ENCODE measurements at places on chromosomes 12 and 14.

GRCh38 chr14:27836386-27836785 is 930.2 kb upstream of the FOXG1 start:
- DNase-seq, result no peak

GRCh38 chr12:85274315-85274651 is 5.7 kb upstream of the ALX1 start:
- DNase-seq, result no peak

- no peak for DNase-seq
Measured at GRCh38 chr14:68199554-68200151, 380.1 kb downstream of the RAD51B start.

DNA sequence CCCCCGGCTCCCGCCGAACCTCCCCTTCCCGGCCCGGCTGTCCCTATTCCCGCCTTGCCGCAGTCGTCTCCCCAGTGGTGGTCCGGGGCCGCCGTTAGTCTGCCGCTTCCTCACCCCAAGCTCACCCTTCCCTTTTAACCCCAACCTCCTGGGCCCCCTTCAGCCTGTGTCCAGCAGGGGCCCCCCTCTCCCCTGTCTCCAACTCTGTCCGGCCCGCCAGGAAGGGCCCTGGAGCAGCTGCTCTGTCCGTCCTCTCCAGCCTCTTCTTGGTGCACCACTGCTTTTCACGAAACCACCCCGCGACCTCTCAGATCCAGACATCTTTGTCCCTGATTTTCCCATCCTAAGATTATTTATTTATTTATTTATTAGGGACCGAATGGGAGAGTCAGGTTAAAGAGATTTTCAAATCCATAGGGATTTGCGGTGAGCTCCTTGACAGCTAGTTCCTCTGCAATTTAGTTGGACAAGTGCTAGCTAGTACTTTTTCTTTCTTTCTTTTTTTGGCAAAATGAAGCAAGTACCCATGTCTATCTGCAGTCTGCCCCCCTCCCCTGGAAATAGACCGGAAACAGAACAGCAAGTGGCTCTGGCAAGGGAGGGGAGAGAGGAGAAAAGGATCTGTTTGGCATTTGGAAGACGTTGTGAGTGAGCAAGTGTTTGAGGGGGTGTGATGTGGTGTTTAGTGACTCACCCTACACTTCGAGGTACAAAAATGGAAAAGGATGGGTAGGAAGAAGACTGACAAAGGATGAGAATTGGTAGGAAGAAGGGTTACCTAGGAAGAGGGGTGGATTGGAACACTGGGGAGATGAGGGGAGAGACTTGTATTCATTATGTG is 632 bp downstream of the UBR7 start:
- no peak for DNase-seq

- no peak for DNase-seq
Measured at GRCh38 chr14:45970621-45971020, 681.0 kb downstream of the RPL10L start.

- DNase-seq, result no peak
Measured at GRCh38 chr12:130357729-130358330, 20.1 kb downstream of the PIWIL1 start.

- DNase-seq, result no peak
Measured at GRCh38 chr14:101600891-101601605, 39.8 kb downstream of the DIO3 start.

DNA sequence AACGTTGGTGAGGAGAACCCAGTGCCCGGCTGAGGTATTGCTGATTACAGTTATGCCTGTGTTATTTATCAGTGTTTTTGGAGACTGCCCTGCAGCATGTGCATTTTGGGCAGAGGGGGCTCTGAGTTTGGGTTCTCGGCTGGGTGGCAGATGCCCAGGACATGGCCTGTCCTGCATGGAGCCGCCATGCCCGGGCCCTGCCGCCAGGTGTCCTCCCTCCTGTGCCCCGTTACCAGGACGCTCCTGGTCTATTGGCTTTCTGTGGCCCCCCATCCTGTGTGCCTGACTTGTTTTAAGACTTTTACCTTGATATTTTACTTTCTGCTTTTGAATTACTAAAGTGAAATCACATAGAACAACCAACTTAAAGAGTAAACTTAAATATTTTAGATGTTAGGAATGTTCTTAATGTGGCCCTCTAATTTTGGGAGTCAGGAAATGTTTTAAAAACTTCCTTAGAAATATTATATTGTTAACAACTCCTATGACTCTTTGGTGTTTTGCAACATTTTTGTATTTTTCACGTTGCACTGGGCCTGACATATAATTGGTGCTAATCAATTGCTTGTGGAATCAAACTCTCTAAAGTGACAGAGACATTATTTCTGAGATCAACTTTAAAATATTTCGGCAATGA is 51.8 kb downstream of the PRIMA1 start:
- no peak for DNase-seq

- DNase-seq, result peak; percentile 23
Measured at GRCh38 chr12:67649570-67650387, 1.2 kb downstream of the DYRK2 start.

- DNase-seq, result peak; percentile 92
Measured at GRCh38 chr12:7970475-7971252, 34.7 kb upstream of the SLC2A3 start.

DNA sequence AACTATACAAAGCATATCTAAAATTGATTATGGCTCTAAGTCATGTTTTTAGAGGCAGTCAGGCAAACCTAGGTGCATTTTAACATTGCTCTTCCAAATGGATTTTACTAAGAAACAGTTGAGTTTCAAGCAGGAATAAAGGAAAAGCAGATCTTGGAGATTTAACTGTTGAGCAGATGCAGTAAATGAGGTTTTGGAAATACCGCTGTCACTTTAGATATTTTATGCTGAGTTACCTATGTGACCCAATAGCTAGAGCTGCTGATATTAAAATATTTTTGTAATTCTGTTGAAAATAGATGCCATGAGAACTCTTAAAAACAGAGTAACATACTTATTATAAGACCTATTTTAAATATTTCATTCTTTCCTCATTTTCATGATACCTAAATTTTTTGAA is 181.4 kb downstream of the SYT1 start:
- DNase-seq, result no peak

DNA sequence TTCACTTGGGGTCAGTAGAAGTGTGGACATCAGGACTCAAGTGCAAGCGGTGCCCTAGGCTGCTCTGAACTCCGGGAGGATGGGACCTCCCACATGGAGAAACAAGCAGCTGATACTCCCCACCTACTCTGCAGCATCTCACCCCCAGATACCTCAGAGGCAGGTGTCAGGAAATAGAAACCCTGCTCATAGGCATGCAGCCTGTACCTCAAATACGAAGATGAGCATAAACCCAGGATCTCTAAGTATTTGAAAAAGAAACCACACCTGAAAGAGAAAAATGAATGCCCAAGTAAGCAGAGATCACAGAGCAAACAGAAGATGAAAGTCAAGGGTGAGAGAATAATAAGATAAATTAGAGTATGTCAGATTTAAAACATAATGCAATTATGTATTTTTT is 75.6 kb upstream of the WSCD2 start:
- DNase-seq, result no peak

DNA sequence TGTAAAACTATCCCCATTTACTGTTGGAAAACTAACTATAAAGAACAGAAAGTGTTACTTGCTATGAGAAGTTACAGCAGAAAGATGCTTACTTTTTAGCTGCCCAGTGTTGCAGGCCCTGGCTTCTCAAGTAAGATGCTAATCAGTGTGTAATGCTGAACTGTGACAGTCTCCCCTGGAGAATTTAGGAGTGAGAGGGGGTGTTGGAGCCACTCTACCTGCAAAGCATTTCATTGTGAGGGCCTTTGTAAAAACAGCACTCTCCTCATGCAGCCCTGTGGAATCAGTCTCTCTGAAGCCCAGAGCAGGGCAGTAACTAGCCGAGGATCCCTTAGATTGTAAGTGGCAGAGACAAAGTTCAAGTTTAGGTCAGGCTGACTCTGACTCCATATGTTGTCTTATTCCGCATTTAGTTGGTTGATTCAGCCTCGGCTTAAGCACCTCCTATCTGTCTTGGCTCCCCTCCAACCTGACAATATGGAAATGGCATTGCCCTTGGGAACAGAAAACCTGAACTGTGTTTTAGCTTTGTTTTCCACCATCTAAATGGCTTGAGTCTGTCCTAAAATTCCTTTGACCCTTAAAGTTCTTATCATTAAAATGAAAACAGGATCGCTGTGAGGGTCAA is 141.3 kb downstream of the PRKCH start:
- DNase-seq, result no peak

GRCh38 chr14:104370256-104370870 is 209.2 kb upstream of the C14orf180 start:
- DNase-seq, result no peak

DNA sequence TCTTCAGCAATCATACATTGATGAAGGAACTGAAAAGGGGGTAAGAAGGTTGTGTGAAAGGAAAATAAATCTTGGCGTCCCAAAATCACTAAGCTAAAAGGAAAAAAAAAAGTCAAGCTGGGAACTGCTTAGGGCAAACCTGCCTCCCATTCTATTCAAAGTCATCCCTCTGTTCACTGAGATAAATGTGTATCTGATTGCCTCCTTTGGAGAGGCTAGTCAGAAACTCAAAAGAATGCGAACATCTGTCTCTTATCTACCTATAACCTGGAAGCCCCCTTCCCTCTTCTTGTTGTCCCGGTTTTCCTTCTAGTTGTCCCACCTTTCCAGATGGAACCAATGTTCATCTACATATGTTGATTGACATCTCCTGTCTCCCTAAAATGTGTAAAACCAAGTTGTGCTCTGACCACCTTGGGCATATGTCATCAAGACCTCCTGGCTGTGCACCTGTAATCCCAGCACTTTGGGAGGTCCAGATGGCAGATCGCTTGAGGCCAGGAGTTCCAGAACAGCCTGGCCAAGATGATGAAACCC is 53.1 kb downstream of the RESF1 start:
- no peak for DNase-seq

- no peak for DNase-seq
Measured at GRCh38 chr14:59964251-59965007, 44.5 kb downstream of the LRRC9 start.

GRCh38 chr14:58501214-58501816 is 73.8 kb downstream of the KIAA0586 start:
- DNase-seq, result no peak

DNA sequence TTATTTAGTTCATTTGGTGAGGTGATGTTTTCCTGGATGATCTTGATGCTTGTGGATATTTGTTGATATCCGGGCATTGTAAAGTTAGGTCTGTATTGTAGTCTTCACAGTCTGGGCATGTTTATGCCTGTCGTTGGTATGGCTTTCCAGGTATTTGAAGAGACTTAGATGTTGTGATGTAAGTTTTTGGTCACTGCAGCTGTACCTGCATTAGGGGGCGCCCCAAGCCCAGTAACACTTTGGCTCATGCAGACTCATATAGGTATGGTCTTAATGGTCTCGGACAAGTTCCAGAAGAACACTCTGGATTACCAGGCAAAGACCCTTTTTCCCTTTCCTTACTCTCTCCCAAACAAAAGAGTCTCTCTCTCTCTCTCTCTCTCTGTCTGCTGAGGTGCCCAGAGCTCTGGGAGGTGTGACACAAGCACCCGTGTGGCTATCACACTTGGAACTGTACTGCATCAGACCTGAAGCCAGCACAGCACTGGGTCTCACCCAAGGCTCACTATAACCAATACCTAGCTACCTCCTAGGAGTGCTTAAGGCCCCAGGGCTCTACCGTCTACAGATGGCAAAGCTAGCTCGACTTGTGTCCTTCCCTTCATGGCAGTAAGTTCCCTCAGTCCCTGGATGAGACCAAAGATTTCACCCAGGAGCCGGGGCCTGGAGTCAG is 425.8 kb upstream of the ATXN7L3B start:
- DNase-seq, result no peak

DNA sequence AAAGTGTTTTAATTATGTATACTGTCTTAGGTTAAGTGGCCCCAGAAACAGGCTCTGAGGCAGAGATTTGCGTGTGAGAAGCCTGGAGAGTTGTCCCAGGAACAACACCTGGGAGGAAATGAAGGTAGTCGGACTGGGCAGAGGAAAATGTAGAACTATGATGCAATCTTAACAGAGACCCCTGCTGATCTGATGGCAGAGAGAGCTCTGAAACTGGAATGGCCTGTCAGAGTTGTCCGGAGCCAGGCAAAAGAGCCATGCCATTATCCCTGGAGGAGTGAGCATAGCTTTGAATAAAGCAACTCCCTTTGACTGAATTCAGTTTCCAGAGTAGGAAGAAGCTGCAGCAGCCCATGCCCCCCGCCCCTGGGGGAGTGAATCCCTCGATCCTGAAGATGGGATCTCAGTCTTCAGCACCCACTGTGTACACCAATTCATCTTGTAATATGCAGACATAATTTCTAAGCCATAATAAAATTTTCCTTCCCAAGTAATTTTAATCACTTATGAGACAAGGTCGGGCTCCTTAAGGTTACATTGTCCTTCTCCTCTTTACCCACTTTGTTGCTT is 264.8 kb downstream of the PDZRN4 start:
- no peak for DNase-seq

GRCh38 chr14:95254288-95254687 is 65.4 kb downstream of the CLMN start:
- DNase-seq, result no peak

GRCh38 chr12:115227137-115227615 is 543.2 kb upstream of the TBX3 start:
- DNase-seq, result no peak

GRCh38 chr12:101793401-101793800 is 37.4 kb downstream of the GNPTAB start:
- no peak for DNase-seq

- no peak for DNase-seq
Measured at GRCh38 chr12:292186-292585, 29.6 kb upstream of the SLC6A13 start.

DNA sequence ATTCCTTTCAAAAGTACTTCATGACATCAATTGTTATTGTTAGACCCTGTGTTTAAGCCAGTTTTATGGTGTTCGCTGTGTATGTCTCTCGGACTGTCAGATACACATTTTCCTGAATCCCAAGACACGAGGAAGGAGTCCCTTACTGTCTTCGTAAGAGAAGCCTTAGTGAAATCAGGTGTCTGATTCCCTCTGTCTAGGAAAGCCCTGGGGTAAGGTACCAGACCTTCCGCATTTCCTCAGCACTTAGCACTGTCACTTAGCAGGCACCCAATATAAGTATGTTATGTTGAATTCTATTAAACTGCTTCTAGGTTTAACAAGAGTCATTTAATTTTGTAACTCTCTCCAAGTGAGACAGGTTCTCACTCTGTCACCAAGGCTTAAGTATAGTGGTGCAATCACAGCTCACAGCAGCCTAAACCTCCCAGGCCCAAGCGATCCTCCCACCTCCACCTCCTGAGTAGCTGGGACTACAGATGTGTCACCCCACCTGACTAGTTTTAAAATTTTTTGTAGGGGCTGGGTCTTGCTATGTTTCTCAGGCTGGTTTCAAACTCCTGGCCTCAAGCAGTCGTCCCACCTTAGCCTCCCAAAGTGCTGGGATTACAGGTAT is 111.0 kb downstream of the BBS10 start:
- no peak for DNase-seq

DNA sequence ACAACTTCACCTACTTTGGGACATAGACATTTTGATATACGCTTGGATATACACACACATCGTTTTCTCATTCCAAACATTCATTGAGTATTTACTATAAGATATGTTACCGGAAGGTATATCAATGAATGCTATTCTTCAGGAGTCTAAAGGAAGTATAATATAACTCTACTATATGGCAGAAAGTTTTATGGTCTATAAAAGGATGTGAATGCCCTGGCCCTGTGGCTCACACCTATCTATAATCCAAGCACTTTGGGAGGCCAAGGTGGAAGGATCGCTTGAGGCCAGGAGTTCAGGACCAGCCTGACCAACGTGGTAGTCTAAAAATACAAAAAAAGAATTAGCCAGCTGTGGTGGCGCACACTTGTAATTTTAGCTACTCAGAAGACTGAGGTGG is 5.6 kb downstream of the NRIP2 start:
- no peak for DNase-seq

All from activated T-cell treated with anti-CD3 and anti-CD28 coated beads for 24 hours (primary cell).